ENCODE measurements at places on chromosomes 3 and 15. TPM values are rescaled to one million over a fixed set of nuclear protein-coding genes. Genes with fewer than 3 reads are reported as not detected.

DNA sequence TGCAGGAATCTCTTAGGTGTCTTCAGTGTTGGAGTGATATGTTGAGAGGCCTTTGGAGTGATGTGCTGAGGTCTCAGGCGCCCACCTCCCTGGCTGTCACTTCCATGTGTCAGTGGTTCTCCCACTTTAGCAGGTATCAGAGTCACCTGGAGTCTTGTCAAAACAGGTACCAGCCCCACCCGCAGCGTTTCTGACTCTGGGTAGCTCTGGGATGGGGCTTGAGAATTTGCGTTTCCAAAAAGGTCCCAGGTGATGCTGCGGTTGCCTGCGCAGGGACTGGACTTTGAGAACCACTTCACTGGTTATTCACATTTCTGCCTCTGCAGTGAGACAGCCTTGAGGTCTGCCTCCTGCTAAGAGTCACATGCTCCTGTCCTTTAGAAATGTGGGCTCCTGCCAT, 15.5 kb downstream of the UMPS start:
- no peak overlapping the region for H3K4me3 ChIP-seq
- H3K36me3 ChIP-seq: peaks cover 22% of the 10 kb centered on the region
- no peaks in the 10 kb centered on the region for H3K4me1 ChIP-seq

The ACSBG1 gene
- 0.11 TPM for total RNA-seq

The PRRT3 gene
- 11.6 TPM for total RNA-seq

DNA sequence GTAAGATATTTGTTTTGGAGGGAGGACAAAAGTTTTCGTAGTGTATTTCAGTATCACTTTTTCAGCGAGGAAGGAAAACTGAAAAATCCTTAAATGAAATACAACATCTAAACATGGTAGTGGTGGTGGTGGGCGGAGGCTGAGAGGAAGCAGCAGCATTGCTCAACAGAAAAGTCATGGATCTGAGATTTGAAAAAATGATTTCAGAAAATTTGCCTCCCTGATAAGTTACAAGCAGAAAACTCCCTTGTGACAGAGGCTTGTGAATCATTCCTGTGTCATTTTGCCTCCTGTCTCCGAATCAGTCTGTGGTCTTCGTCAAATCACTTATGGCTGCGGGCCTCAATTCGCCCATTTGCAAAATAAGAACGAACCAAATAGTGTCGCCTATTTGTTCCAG, 965 bp upstream of the CRBN start:
- H3K4me1 ChIP-seq: peaks cover 11% of the 10 kb centered on the region
- no peak overlapping the region for H3K4me3 ChIP-seq
- DNase-seq: no peak
- peaks cover 33% of the 10 kb centered on the region for H3K27me3 ChIP-seq
- H3K27ac ChIP-seq: no peak overlapping the region

DNA sequence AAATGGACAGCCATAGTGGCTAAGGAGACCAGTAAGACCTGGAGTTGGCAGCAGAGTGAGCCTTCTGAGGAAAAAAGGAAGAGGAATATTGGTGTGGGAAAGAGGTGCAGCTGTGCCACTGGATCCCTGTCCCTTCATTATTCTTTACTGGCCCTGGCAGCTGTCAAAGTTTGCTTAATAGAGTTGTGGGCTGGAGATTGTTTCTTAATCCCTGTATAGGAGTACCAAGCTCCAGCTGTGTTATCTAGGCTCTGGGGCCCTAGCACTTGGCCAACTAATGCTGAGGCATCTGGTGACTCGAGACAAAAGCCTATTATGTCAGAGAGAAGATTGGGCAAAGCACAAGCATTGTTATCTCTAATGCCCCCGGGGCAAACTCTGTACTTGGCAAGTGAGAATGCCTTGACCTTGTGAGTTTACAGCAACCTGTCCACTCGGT, 61.4 kb downstream of the ZNF609 start:
- no peaks in the 10 kb centered on the region for H3K27me3 ChIP-seq
- H3K27ac ChIP-seq: no peak overlapping the region
- no peaks in the 10 kb centered on the region for H3K36me3 ChIP-seq
- H3K4me1 ChIP-seq: peaks cover 15% of the 10 kb centered on the region
- no peak overlapping the region for H3K4me3 ChIP-seq
- peak; percentile 62 for DNase-seq

The POPDC2 gene
- total RNA-seq: 1.5 TPM

The POLG gene
- 43.5 TPM for total RNA-seq

- H3K36me3 ChIP-seq: no peaks in the 10 kb centered on the region
- H3K4me3 ChIP-seq: no peak overlapping the region
- H3K27me3 ChIP-seq: no peaks in the 10 kb centered on the region
- no peak for DNase-seq
- H3K4me1 ChIP-seq: peaks cover 74% of the 10 kb centered on the region
Measured at GRCh38 chr15:36903195-36903594, 197.2 kb downstream of the MEIS2 start.

- H3K36me3 ChIP-seq: no peaks in the 10 kb centered on the region
- H3K4me1 ChIP-seq: no peaks in the 10 kb centered on the region
- H3K27ac ChIP-seq: no peak overlapping the region
- no peaks in the 10 kb centered on the region for H3K27me3 ChIP-seq
- no peak for DNase-seq
- no peak overlapping the region for H3K4me3 ChIP-seq
Measured at GRCh38 chr3:89447243-89447642, 339.8 kb downstream of the EPHA3 start.

DNA sequence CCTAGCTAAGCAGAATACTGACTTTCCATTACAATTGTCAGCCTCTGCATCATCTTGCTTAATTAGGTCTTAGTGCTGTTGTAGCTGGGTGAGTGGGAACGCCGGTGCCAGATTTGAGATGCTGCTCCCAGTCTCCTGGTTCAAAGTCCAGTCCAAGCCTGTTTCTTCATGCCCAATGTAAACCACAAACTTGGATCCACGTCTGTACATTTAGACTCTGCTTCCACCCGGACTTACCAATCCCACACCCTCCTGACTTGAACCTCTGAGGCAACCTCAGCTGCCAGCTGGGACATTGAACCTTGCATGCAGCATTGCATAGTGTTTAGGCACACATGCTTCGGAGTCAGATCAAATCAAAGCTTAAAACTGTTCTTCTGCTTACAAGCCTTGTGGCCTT, 43.0 kb downstream of the BCL2L10 start:
- H3K27ac ChIP-seq: no peak overlapping the region
- no peaks in the 10 kb centered on the region for H3K27me3 ChIP-seq
- no peaks in the 10 kb centered on the region for H3K36me3 ChIP-seq
- no peak overlapping the region for H3K4me3 ChIP-seq
- no peak for DNase-seq

The PYGO1 gene
- total RNA-seq: 9.3 TPM

The PLSCR2 gene
- total RNA-seq: not detected

- H3K27ac ChIP-seq: no peak overlapping the region
- DNase-seq: no peak
- H3K27me3 ChIP-seq: no peaks in the 10 kb centered on the region
- H3K4me1 ChIP-seq: no peaks in the 10 kb centered on the region
- no peaks in the 10 kb centered on the region for H3K36me3 ChIP-seq
Measured at GRCh38 chr3:14141602-14142341, 16.9 kb downstream of the TMEM43 start.

The NRG4 gene
- 0.06 TPM for total RNA-seq

DNA sequence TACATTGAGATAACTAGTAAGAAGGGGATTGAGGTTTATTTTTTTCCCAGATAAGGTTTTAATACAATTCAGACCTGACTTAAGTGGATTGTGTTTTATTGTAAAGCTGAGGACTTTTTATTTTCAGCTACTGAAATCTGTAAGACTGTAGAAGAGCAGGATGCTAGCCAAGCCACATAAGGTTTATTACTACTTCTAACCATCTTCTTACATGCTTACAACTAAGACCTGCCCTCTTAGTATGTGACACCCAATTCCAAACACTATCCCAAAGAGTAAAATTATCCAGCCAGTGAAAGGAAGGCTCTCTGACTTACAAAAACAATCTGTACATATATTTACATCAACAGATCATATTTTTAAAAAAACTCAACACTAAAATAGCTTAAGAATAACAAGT, 564.5 kb upstream of the NAALADL2 start:
- no peak overlapping the region for H3K4me3 ChIP-seq
- H3K27me3 ChIP-seq: no peaks in the 10 kb centered on the region
- no peak overlapping the region for H3K27ac ChIP-seq
- H3K36me3 ChIP-seq: no peaks in the 10 kb centered on the region
- no peaks in the 10 kb centered on the region for H3K4me1 ChIP-seq
- no peak for DNase-seq

GRCh38 chr15:85878828-85879225, 84.1 kb upstream of the KLHL25 start:
- no peak overlapping the region for H3K4me3 ChIP-seq
- no peak overlapping the region for H3K27ac ChIP-seq
- H3K4me1 ChIP-seq: peaks cover 9% of the 10 kb centered on the region
- no peaks in the 10 kb centered on the region for H3K27me3 ChIP-seq

DNA sequence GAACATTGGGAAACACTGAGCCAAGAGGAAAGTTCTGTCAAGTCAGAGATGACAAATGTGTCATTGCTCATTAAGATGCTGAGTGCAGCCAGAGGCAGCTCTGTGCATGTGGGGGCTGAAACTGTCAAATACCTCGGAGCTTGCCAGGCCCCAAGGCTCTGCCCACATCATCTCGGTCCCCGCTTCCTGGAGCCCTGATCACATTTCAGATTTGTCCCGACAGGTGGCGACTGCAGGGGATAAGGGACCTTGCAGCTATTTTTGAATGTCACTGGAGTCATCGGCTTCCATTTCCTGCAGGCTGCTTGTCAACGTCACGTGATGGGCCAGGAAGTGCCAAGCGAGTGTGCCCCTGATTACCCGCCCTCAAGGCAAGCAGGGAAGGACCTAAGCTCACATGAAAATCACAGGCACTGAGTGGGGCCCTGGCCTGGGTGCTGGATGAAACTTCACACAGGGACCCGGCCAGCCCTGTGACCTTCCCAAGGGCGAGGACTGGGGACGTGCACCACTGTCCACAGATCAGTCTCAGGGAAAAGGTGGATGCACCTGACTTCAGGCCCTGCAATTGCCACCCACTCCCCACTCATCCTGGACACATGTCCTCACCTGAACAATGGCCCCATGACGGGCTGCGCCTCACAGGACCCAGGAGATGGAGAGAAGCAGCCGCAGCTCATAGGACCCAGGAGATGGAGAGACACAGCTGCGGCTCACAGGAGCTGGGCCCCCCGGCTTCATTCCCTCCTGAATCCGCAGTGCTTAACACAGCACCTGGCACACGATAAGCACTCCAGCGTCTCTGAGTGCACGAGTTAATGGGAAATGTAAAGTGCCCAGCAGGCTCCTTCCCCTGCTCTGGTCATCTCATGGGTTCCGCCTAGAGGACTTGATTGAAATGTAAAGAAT, 73.4 kb downstream of the NUP210 start:
- no peaks in the 10 kb centered on the region for H3K27me3 ChIP-seq
- peaks cover 65% of the 10 kb centered on the region for H3K4me1 ChIP-seq
- peak; percentile 73 for DNase-seq
- peak overlapping the region; percentile 89 for H3K27ac ChIP-seq

The INSYN1 gene
- 0.17 TPM for total RNA-seq

DNA sequence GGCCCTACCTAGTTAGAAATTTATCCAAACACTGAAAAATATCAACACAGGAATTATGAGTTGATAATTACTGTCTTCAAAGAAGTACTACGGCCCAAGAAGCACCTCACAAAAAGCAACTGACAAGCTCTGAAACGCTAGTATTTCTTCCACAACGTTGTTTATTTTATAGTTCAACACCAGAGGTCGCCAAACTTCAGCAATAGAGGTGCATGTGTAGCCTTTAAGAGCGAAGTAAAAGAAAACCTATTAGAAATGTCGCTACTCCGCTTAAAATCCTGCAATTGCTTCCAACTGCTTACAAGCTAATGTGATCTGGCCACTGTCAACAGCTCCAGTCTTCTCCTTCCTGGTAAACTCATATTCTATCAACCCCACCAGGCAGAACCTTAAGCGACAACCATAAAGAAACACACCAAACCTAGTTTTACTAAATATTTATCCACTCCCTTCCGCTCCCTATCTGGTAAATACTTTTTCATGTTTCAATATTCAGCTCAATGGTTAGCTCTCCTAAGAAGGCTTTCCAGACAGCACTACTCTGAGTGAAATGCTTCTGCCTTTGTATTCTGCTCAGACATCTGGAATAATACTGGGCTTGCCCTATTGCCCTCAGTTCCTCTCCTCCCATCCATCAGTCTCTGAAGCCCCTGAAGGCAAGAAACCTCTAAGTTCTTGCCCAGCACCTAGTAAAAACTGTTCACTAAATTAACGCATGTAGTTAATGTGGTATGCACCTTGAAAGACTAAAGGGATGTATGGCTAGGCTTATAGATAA, 110.2 kb downstream of the NR1I2 start:
- peaks cover 6% of the 10 kb centered on the region for H3K4me1 ChIP-seq
- no peak overlapping the region for H3K27ac ChIP-seq
- H3K27me3 ChIP-seq: no peaks in the 10 kb centered on the region
- peaks cover 23% of the 10 kb centered on the region for H3K36me3 ChIP-seq
- peak; percentile 75 for DNase-seq

The SV2B gene
- total RNA-seq: 0.02 TPM

The ARPIN gene
- 5.9 TPM for total RNA-seq

- no peaks in the 10 kb centered on the region for H3K4me1 ChIP-seq
- no peak overlapping the region for H3K27ac ChIP-seq
- H3K27me3 ChIP-seq: no peaks in the 10 kb centered on the region
- no peaks in the 10 kb centered on the region for H3K36me3 ChIP-seq
- H3K4me3 ChIP-seq: no peak overlapping the region
Measured at GRCh38 chr3:171824116-171824515, 13.8 kb upstream of the PLD1 start.

DNA sequence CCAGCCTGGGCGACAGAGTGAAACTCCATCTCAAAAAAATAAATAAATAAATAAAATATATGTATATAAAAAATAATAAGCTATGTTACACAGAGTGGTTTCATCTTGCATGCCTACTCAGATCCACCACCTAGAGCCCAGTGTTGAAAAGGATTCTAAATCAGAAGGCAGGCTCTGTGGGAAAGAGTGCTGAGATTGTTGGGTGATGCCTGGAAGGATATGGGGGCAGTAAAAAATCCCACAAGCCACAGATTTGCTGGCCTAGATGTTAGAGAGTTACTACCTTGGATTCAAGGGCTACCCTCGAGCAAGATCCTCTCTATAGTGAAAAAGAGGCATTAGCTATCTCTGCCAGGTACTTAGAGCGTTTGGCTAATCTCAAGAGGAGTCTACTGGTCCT, 144.3 kb downstream of the STAC start:
- no peaks in the 10 kb centered on the region for H3K36me3 ChIP-seq
- no peak overlapping the region for H3K4me3 ChIP-seq
- no peak overlapping the region for H3K27ac ChIP-seq
- no peaks in the 10 kb centered on the region for H3K27me3 ChIP-seq
- DNase-seq: no peak
- peaks cover 5% of the 10 kb centered on the region for H3K4me1 ChIP-seq

Data from neural progenitor cell (in vitro differentiated cells).